SJCRH30 (cell line): ENCODE measurements at places on chromosomes 2 and 18. TPM values are rescaled to one million over a fixed set of nuclear protein-coding genes. Genes with fewer than 3 reads are reported as not detected.

Gene FHOD3
- 0.10 and 0.15 TPM in 2 replicates for total RNA-seq

Gene ZNF514
- total RNA-seq = 8.4 and 9.4 TPM in 2 replicates

Gene COL6A3
- 0.04 TPM in 1 of 2 replicates, not detected in the other for total RNA-seq

Gene GRB14
- total RNA-seq = not detected in 2 replicates

Gene RAB12
- total RNA-seq = 51.2 and 52.9 TPM in 2 replicates

Gene POTEJ
- 0.06 TPM in 1 of 2 replicates, not detected in the other for total RNA-seq

Gene REG1B
- not detected in 2 replicates for total RNA-seq

Gene LINC00305
- not detected in 2 replicates for total RNA-seq

Gene SETBP1
- 10.5 and 11.9 TPM in 2 replicates for total RNA-seq

Gene ABCG5
- total RNA-seq = not detected in 2 replicates

Gene SCYGR7
- not detected in 2 replicates for total RNA-seq

Gene CREG2
- total RNA-seq = 0.04 TPM in 1 of 2 replicates, not detected in the other

Gene RAX
- not detected in 2 replicates for total RNA-seq

GRCh38 chr2:46020416-46020815 lies 276.8 kb upstream of the EPAS1 start:
- no peak for DNase-seq

DNA sequence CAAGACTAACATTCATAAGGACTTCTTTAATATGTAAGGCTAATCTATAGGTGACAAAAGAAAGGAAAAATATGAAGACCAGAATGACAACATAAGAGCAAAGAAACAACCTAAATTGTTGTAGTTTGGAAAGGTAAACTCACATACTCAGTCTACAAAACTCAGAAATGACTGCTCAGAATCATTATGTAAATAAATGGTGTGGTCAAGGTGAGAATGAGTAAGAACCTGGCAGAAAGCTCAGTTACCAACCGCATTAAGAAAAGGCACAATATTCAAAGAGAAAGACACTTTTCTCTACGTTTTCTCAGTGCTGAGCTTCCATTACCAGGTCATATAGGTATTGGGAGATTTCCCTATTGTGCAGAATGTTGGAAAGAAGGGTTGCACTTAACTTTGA lies 15.8 kb downstream of the ATF2 start:
- no peak for DNase-seq

GRCh38 chr18:9775178-9775577 lies 67.1 kb downstream of the RAB31 start:
- no peak for DNase-seq

GRCh38 chr2:8437228-8437948 lies 244.5 kb upstream of the ID2 start:
- peak; percentile 36 for DNase-seq

- no peak for DNase-seq
These were observed 32.2 kb downstream of the PLEKHA3 start for GRCh38 chr2:178512484-178512883.

- peak; percentile 76 for DNase-seq
These were observed 298.3 kb downstream of the TDRD15 start for GRCh38 chr2:21422050-21422449.

- DNase-seq = peak; percentile 95
These were observed at the start of gene ABI2 for GRCh38 chr2:203327901-203328759. TSS of gene ABI2 (plus strand) at chr2:203328394. CDS start at chr2:203328515, 121 bp downstream.

DNA sequence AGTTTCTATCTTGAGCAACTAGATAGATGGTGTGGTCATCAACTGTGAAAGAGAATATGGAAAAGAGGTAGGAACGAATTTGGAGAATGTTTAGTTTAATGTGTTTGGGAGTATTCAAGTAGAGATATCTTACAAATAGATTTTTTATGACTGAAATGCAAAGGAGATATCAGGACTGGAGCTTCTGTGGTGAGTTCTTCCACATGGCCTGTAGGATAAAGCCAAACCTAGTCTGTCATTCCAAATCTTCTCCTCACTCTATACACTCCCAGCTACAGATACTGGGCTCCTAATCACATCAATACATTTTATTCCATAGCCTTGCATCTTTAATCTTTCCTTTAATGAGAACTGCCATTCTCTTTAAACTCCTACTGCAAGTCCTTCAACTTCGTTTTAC lies 194.3 kb downstream of the FIGN start:
- no peak for DNase-seq

DNA sequence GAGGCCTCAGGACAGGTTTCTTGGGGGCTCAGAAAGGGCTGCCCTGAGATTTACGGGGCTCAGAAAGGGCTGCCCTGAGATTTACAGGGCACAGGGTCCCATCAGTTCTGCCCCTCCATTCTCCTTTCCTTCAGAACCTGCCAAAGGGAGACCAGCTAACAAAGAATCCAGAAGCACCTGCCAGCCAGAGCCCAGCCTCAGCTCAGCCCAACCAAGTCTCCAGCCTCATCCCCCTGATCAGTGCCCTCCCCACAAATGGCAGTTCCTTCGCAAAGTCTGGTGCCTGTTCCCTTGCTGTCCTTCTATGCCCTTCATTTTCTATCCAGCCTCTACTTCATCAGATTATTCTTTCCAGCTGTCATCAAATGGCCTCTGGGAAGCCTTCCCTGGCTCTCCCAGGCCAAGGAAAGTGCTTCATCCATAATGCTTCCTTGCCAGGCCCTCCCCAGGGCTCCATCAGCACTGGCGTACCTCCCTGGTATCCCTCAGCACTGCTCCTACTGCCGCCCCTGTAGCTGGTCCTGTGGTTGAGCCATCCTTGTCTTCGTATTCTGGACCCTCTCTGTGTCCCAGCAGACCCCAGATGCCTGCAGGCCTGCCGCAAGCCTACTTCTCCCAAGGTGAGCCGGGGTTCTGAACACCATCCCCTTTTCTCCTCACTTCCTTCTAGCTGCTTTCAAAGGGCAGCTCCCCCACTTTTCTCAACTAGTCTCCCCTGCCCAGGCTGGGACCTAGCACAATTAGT lies 96.2 kb upstream of the EPAS1 start:
- DNase-seq = no peak

DNA sequence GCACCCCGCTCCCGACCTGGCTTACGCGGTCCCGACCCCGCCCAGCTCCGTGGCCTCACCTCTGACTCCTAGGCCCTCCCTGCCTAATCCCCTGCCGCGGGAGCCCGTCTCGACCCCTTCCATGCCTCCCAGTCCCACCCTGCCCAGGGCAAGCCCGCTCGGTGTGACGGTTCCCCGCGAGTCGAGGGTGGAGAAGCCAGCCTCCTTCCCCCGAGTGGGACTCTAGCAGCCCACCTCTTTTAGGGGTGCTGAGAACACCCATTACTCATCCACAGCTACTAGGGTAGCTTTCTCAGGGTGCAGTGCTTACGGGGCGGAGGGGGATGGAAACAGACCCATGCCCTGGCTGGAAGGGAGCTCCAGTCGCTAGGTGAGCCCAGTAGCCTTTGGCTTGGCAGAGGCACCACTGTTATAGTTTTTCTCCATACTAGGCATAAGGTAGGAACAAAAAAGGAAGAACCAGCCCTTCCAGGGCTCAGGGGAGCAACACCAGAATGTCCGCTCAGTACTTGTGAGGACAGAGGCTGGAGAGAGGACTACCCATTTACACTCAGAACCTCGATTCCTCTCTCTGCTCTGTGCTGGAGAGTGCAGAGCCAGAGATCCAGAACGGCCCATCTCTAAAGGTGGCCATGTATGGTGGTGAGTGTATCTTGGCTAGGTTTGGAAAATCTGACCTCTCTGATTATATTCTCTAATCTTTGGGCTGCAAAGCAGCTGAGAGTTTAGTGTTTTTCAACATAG lies 606 bp downstream of the AGBL5 start:
- DNase-seq = no peak

DNA sequence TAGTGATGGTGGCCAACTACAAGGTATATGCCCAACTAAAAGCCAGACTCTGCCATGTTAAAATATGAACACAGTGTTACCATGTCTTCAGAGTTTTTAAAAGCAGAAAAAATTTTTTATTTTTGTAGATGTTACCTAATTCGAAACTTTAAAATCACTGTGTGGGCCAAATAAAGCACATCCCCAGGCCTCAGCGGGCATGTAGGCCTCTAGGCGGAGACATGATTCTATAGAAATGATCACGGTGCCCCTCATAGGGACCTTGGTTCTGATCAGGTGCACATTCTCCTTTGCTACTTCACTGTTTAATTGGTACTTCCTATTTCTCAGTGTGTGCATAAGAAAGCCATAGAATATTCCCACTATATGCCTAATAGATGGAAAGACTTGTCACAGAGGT lies 349.2 kb downstream of the XIRP2 start:
- DNase-seq = peak; percentile 2

- no peak for DNase-seq
These were observed 31.4 kb upstream of the TTC39C start for GRCh38 chr18:23983112-23983511.

DNA sequence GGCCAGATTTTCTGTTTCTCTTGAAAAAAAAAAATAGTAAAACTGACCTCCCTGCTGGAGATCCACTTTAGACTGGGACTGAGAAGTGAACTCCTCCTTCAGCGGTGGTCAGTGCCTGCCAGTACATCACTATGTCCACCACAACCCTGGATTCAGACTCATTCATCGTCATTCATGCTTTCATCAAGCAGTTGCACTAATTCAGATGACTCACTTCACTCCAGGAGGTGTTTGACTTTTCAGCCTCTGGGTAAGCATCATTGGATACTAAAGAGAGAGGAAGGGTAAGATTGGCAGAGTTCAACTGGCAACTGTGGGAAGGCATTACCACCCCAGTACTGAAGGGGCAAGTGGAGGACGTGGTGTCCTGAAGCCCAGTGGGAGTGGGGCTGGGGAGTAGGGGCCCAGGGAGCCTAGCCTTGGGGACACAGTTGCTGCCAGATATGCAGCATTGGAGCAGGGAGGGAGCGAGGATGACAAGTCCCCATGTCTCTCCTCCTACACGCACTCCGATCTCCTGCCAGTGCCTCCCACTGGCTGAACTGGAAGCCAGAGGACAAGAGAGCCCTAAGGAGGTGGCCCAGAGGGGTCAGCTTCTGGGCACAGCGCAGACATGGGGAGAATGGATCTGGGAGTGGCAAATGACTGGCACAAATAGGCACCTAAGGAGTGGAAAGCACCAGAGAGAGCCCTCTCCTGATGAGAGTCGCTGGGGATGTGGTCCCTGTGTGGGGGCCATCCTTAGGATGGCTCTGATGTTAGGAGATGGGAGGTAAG lies 111.1 kb downstream of the TGFA start:
- DNase-seq = no peak

GRCh38 chr2:189360861-189361260 lies 80.4 kb upstream of the WDR75 start:
- peak; percentile 40 for DNase-seq

GRCh38 chr2:151423760-151424159 lies 14.1 kb downstream of the RIF1 start:
- no peak for DNase-seq

GRCh38 chr2:43027097-43027873 lies 199.1 kb downstream of the ZFP36L2 start:
- DNase-seq = no peak

GRCh38 chr2:66530651-66531050 lies 95.7 kb downstream of the MEIS1 start:
- DNase-seq = no peak

- no peak for DNase-seq
These were observed 115.1 kb downstream of the PLCL1 start for GRCh38 chr2:197919487-197919886.

DNA sequence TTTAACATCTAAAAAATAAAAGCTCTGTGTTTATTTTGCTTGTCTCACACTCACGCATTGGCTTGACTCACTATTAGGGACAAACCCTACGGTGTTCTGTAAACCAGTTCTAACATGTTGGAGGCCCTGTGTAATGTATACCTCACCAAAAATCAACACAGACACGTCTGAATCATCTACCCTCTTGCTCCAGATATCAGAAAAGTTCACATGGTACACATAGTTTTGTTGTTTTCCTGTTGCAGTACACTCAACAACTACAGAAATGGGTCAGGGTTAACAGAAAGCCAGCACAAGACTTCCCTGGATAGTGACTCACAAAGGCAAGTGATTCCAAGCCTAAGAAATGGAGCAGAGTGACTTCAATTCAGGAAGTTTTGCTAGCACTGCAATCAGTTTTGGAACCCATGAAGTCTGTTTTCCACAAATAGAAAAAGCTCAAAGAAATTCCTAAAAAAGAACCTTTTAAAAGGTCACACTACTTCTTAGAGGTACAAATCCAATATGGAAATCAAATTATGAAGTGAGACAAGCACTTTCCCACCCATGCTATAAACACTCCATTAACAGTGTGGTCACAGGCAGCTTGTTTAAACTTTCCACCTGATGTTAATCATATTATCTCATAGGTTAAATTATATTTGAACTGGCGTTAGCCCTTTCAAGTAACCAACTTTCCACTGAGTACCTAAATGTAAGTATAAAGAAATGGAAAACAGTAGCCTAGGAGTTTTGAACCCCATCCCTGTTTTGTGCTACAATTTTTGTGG lies 87.4 kb downstream of the GAREM1 start:
- no peak for DNase-seq

GRCh38 chr2:17835516-17835915 lies 19.3 kb downstream of the MSGN1 start:
- no peak for DNase-seq

GRCh38 chr2:49291619-49292018 lies 137.3 kb upstream of the FSHR start:
- no peak for DNase-seq

- DNase-seq = no peak
These were observed 238.0 kb upstream of the SLC39A10 start for GRCh38 chr2:195419033-195419432.

- peak; percentile 6 for DNase-seq
These were observed 1101.3 kb downstream of the LRP1B start for GRCh38 chr2:141029428-141030078.

DNA sequence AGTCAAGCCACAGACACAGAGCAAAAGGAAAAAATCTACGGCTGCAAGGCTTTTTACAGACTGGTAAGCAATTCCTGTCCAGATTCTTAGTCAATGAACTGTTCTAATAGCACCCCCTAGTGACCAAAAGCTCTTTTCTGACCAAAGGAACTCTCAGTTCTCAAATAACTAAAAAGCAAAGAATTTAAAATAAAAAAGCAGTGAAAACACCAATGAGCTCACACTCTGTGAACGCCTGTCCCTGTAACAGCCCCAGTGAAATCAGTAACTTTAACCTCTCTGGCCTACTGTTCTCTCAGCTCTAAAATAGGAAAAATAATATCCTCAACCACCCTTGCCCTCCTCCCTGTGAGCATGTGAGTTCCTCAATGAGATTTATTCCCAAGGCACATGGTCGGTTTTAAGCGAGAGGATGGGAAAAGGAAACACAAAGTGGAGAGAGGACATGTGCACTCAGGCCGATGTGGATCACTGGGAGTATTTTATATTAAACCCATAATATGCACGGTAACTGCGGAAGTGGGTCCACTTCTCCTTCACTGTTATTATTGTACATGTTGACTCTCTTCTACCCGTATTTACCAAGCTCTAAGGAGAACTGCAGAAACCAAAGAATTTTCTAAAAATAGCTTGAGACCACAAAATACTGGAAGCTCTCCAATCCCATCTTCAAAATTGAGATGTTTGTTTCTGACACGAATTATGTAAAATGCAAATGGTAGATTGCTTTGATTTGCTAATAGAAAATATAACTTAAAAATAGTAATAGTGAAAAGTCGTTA lies 128.5 kb downstream of the STK39 start:
- peak; percentile 86 for DNase-seq
